ENCODE measurements at places on chromosomes 5 and 9.

- no peak for DNase-seq
These were observed 412.3 kb downstream of the MAT2B start for GRCh38 chr5:163917747-163918146.

- DNase-seq, result no peak
These were observed 10.0 kb upstream of the MYORG start for GRCh38 chr9:34386656-34387055.

- DNase-seq, result no peak
These were observed 173.0 kb downstream of the MACROH2A1 start for GRCh38 chr5:135225856-135226560.

- DNase-seq, result no peak
These were observed 325.7 kb upstream of the WWC1 start for GRCh38 chr5:167965710-167966109.

GRCh38 chr5:67549947-67550346 is 353.3 kb upstream of the CD180 start:
- DNase-seq, result no peak

- no peak for DNase-seq
These were observed 71.7 kb downstream of the PCSK5 start for GRCh38 chr9:75962013-75962661.

- no peak for DNase-seq
These were observed 386.5 kb upstream of the RFX3 start for GRCh38 chr9:3912280-3912679.

DNA sequence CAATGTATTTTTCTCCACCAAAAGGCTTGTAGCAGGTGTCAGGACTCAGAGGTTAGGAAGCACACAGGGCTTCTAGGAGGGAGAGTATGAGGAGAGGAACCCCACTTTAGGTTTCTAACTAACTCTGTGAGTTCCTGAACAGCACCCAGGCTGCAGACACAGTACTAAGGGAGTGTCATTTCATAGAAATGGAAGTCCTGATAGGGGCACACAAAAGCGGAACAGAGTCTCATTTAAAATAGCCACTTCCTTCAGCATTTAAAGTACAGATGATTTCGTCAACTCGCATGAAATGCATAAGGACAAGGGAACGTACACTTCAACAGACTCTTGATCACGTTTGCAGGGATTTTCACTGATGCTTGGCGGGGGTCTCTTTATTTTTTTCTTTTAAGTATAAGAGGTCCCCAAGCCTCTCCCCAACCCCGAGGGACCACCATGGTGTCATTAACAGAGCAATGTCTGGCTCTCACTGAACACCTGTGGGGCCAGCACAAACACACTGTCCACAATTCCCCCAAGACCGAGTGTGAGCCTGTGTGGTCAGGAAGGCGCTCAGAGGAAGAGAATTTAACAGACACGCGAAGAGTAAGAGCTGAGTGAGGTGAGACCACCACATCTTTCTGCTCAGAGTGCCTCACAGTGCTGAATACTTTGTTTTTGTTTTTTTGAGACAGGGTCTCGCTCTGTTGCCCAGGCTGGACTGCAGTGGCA is 82.3 kb downstream of the SECISBP2 start:
- DNase-seq, result no peak
